ENCODE measurements at places on chromosomes 5 and 9.

DNA sequence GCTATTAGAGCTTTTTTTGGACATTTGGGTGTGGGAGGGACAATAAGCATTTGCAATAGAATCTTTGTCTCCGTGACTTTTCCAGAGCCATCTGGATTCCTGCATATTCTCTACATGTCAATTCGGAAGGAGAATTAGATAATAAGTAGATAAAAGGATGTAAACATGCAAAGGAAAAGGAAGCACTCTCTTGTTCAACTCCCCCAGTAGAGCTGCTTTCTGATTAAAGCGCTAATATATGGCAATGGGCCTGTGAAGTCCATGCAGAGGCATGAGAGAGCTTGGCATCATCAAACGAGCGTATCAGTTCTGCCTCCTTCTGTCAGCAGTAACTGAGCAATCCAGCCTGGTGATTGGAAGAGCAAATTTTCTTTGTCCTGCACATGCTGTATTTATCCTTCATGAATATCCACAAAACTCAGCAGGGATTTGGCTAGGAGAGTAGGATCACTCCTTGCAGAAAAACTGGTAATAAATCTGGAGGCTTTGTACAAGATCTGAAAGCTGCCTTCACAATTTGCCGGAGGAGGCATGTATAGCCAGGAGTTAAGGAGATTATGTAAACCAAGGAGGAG lies 1752.9 kb downstream of the MAT2B start:
- no peak for DNase-seq

GRCh38 chr9:77893706-77894105 lies 137.9 kb downstream of the GNAQ start:
- no peak for DNase-seq

DNA sequence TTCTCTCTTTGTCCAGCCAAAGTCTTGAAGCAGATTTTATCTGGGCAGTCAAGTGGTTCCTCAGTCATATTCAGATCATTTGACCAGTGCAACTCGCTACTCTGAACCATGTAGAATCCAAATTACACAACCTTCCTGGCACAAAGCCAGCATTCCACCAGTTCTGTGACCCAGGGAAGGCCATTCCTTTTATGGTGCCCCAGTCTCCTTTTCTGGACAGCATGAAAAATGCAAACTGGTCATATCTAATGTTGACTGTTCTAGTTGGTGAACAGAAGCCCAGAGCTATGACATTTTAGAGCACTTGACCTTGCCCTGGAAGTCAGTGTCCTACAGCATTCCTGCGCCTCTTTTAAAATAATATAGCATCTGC lies 364.6 kb downstream of the BRINP1 start:
- no peak for DNase-seq

- no peak for DNase-seq
Observed at GRCh38 chr5:31537851-31538250, 5.8 kb downstream of the C5orf22 start.

GRCh38 chr5:81165493-81166119 lies 67.5 kb upstream of the CKMT2 start:
- peak; percentile 11 for DNase-seq

DNA sequence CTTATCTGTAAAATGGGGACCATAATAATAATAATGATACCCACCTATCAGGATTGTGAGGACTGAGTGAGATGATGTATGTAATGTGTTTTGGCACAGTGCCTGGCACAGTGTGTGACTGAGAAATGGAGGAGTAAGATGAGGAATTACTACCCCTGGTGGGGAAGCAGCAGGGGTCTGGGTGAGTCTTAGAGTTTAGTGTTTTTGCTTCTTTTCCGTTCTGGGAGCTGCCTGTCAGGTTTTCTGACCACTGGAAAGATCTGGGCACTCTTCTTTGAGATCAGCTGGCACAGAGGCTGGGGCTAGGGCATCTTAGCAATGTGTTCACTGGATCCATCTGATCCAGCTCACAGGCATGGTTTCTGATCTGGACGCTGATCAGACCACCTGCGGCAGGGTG lies 8.5 kb downstream of the LCP2 start:
- DNase-seq = no peak

DNA sequence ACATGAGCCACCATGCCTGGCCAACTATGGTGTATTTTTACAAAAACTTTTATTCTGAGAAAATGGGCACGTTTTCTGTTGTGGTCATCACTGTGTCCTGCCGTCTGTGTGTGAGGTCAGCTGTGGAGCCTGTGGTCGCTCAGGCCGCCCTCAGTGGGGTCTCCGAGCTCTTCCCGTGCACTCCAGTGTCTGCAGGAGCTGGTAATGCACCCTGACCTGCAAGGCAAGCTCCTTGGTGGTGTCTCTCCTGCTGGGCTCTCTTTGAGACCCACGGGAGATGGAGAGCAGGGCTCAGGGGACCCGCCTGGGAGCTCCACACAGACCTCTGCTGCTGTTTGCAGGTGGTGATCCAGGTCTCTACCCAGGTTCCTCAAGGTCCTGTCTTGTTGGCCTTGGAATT lies 9.6 kb upstream of the AHRR start:
- DNase-seq = no peak

- DNase-seq = no peak
Observed at GRCh38 chr9:70177121-70177520, 81.7 kb upstream of the SMC5 start.

DNA sequence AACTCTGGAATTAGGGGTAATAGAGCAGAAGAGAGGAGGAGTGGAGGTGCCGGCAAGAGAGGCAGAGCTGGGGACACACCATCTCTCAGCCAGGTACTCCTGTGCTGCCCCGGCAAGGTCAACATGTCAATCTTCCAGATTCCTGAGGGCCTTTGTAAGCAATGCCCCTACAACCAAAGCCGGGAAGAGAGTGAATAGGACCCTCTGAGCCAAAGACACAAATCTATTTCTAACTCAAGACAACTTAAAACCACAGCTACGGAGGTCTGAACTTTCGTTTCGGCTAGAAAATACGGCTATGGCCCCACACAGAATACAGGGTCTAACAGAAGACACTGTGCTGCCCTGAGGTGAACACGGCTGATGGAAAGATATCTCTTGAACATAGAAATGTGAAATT lies 66.6 kb downstream of the SERINC5 start:
- no peak for DNase-seq

- no peak for DNase-seq
Observed at GRCh38 chr9:136596630-136597031, 50.8 kb upstream of the NOTCH1 start.

GRCh38 chr5:136106351-136107031 lies 26.2 kb upstream of the SMAD5 start:
- no peak for DNase-seq

DNA sequence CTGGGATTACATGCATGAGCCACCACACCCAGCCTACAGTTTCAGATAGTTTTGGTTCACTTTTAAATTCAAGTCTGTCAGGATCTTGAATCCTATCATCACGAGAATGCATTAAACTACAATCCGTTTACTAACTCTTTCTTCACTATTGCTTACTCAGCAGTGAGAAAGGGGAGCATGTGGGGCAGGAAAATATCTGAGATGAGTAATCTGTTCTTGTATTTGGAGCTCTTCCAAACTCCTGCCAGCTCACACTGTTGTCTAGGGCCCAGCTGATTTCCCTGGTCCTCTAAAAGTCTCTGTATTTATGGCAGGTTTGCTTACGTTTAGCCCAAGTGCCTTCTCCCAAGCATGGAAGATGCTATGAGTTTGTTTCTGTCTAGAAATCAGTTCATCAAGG lies 152.2 kb downstream of the FGF18 start:
- DNase-seq = no peak

DNA sequence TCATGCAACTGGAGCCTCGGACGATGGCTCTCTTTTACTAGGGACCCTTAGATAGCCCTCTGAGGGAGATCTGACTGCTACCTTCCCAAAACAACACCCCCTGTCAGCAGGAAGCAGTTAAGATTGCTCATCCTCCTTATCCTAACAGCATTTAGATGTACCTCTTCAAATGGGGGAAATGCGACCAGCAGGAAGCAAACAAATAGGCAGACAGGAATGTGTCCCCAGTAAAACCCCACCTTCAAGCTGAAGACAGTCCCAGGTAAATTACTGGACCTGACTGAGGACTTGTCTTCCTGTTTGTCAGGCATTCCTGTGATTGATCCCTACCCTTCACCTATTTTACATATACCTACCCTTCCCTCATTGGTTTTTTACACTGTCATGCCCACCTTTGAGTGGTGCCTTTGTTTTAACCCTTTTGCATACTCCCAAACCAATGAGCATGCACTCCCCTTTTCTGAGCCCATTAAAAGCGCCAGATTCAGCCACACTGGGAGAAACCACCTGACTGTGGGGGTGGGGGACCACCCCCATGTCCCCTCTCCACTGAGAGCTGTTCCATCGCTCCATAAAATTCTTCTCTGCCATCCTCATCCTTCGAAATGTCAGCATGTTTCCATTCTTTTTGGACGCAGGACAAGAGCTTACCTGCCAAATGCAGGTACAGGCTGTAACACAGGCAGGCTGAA lies 954.0 kb upstream of the CDH6 start:
- DNase-seq = no peak

GRCh38 chr9:136850866-136851775 lies 1.0 kb upstream of the MAMDC4 start:
- DNase-seq = no peak

- no peak for DNase-seq
Observed at GRCh38 chr9:125524583-125525355, 182.2 kb downstream of the MAPKAP1 start.

- DNase-seq = no peak
Observed at GRCh38 chr9:119009249-119009648, 360.0 kb downstream of the BRINP1 start.

- no peak for DNase-seq
Observed at GRCh38 chr9:98318834-98319478, 63.5 kb upstream of the TBC1D2 start.

DNA sequence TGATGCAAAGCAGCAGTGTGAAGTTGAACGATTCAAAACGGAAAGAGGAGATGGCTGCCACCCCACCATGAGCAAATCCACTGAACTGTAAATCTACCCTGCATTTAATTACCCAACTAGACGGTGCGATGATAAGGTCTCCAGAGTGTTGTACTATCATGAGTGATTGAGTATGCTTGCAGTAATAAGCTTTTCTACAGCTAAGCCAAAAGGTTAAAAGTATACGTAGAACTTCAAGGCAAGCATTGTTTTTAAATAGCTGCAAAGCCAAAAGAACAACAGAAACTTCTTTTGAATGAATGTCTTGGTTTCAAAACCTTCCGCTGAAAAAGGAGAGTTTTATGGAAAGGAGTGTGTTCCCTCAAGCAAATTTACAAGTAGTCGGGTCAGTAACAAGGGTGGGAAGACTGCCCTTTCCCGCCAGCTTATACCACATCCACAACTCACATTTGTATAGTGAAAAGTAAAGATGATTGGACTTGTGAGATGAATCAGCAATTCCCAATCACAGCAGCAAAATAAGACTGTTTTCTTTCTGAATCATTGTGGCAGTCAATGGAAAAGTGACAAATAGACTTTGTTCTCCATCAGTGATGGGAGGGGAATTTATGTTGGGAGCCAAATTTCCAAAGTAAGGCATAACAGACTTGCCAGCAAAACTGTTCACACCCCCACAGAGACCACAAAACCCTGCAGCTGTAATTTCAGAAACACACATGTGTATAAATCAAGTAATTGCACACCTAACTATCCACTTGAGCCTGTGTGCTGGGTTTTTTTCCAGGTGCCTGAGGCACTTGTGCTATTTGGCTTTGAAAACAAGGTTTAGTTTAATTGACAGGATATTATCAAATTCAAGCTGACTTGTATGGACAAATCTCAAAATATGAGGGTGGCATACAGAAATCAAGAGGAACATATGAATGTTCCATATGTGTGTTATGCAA lies 407.7 kb upstream of the GRAMD2B start:
- DNase-seq = no peak

DNA sequence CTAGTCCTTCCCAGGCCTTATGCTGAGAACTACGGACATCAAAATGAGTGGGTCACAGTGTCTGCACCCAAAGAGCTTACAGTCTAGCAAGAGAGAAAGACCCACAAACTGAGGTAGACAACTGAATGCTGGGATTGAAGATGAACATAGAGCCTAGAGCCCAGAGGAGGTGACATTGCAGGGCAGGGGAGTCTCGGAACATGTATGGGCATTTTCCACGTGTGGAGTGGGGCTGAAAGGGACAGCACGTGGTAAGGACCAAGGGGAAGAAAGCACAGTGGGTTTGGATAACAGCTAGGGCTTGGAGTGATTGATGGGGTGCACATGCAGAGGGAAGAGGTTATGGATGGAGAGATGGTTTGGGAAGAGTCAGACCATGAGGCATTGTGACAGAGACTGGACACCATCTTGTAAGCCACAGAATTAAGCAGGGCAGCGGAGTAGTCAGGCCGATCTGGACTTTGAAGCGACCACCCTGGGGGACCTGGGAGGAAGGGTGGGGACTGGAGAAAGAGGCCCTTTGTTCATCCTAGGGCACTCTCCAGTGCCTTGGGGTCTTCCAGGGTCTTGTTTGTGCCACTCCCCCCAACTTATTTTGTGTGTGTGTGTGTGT lies 47.5 kb upstream of the SH3PXD2B start:
- DNase-seq = no peak

GRCh38 chr5:74122175-74122574 lies 496.2 kb downstream of the ARHGEF28 start:
- no peak for DNase-seq

GRCh38 chr5:163586531-163586956 lies 81.1 kb downstream of the MAT2B start:
- no peak for DNase-seq

- DNase-seq = no peak
Observed at GRCh38 chr9:128059365-128059983, 7.6 kb downstream of the NAIF1 start.

GRCh38 chr5:6652025-6652424 lies 18.8 kb downstream of the SRD5A1 start:
- DNase-seq = no peak

DNA sequence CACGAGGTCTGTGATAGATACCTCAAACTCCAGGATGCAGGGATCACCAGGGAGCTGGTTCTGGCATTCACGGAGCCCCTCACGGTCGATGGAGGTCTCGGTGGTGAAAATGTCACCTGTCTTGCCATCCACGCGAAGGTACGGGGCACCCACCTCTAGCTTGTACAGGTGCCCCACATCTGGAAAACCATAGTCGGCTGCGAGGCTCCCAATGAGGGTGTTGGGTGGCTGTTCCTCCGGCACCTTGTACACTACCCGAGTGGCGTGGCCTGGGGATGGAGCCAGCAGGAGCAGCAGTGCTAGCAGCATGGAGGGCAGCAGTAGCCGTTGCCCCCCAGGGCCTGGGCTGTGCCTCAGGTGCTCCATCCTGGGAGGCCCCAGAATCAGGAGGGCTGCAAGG lies 9.2 kb downstream of the PCDH1 start:
- no peak for DNase-seq

DNA sequence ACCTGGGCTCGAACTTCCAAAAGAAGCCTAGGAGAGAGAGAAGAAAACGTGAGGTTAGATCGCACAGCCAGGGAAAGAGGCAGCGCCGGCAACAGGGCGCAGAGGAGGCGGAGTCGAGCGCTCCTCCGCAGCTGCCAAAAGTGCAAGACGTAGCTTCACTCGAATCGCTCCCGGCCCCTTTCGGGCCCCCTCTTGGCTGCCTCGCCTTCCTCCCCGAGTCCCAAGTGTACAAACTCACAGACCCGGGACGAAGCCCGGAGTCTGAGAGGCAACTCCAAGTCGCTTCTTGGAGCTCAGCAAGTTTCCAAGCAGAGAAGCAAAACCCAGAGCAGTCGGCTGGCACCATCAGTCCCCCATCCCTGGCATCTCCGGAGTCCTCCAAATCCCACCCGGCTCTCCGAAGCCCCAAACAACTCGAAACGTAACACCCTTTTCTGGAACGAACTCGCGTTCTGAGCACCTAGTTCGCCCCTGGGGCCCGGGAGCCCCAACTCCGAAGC lies 1.2 kb downstream of the MIER3 start:
- DNase-seq = peak; percentile 16
